Activated CD4-positive, alpha-beta T cell treated with anti-CD3 and anti-CD28 coated beads, Interleukin-2, Interleukin-6, amounts not matched to agents 100 ng/mL and 50 ng/mL, durations not matched to agents 16 hours and 8 hours (primary cell): ENCODE measurements at places on chromosomes 6 and 20.

DNA sequence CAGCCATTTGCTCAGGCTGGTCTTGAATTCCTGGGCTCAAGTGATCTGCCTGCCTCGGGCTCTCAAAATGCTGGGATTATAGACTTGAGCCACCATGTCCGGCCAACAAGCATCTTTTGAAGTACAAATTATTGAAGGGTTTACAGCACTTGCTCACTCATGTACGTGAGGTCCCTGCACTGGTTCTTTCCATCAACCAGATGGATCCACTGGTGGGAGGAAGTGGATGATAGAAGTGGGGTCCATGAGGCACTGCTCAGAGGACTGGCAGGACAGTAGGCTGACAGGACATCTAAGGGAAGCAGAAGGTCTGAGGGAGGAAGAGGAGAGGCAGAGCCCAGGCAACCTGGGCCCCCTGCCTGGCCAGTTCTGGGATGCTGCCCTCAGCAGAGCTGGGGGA, 109.2 kb upstream of the NXT1 start:
- no peak for DNase-seq

DNA sequence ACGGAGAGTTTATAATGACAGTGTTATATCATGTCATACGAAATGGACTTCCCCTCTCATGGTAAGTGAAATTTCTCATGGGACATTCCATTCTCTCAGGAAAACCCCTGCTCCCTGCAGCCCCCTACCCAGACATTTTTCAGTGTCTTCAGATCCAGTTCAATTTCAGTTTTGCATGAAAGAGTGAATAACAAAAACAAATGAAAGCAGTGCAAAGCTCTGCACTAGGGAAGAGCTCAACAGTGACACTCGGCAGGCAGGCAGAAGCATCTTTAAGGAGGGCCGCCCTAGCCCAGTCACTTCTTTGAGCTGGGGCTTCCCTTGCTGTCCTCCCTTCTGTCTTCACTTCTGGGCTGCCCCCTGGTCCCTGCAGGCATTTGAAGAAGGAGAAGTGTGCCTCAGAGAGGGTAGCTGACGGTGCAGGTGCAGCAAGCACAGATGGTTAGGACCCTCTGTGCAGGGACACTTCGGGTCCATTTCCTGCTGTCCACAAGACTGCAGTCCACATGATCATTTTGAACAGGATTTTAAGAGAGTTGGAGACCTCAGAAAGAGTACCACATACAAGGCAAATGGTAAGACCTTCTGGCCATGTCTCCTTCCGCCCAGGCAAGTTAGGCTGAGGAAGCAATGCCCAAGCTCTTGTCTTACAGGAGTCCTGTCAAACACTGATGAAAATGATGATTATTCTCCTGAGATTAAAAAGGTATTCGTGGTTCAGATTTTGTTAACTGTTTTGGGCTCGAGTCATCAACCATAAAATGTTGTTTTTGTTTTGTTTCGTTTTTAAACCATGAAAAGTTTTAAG, 5.4 kb upstream of the DUSP22 start:
- no peak for DNase-seq

DNA sequence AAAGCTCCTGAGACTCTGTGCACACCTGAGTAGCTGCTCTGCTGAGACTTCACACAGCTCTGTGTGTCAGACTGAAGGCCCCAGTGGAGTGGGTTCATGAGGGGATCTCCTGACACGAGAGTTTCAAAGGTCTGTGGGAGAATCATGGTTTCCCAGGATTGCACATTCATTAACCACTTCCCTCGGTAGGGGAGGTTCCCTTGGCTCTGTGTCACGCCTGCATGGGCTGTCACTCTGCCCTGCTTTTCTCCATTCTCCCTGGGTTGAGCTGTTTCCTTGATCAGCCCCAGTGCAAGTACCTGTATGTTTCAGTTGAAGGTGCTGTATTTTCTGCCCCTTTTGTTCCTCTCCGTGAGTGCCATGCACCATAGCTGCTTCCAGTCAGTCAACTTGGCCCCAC, 236.9 kb downstream of the EPM2A start:
- DNase-seq: no peak

DNA sequence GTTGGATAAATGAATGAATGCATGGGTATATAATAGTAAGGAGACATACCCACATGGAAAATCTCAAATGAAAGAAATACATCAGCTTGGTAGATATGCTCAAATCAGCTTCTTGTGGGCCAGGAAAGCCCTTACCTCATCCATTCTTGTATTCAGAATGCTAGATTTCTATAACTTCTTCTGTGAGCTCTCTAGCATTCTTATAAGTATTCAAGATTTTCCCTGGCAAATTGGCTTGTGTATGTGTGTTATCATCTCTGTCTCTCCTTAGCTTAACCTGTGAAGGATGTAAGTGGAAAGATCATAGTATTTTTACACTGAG, 100.8 kb downstream of the OR2B2 start:
- no peak for DNase-seq

DNA sequence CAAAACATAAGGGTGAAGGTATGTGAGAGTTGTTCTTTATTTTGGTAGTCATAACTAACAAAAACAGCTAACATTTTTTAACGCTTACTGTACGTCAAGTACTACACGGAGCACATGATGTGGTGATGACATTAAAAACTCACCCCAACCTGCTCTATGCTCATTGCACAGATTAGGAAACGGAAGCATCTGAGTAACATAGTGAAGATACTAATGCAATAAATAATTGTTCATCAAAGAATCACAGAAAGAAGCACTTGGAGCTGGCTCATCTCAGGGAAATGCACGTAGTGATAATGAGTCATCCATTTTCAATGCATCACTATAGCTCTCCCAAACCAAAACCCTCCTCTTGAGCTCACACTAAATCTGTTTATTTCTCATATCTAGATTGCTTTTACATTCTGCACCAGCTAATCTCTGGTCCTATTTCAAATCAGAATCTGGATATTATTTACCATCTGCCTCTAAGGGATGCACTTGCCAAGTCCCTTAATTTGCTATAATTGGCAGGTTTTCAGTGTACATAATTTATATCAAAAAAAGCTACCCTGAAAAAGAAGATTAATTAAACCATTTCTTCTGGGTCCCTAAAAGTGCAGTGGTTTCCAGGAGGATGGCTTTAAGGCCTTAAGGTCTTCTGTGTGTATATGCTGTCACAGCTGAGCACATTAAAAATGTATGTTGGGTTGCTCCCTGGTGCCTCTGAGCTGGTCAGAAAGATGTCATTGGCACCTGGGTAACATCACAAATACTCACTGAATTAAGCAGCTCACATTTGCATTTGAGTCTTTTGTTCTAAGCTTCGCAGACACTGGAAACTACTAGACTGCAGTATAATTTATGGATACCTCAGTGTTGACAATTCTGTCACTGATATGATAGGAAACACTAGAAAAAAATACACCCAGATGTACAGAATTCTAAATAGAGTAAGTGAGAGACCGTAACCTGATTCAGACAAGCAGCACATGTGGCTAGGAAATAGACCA, 677.4 kb upstream of the CITED2 start:
- DNase-seq: no peak

DNA sequence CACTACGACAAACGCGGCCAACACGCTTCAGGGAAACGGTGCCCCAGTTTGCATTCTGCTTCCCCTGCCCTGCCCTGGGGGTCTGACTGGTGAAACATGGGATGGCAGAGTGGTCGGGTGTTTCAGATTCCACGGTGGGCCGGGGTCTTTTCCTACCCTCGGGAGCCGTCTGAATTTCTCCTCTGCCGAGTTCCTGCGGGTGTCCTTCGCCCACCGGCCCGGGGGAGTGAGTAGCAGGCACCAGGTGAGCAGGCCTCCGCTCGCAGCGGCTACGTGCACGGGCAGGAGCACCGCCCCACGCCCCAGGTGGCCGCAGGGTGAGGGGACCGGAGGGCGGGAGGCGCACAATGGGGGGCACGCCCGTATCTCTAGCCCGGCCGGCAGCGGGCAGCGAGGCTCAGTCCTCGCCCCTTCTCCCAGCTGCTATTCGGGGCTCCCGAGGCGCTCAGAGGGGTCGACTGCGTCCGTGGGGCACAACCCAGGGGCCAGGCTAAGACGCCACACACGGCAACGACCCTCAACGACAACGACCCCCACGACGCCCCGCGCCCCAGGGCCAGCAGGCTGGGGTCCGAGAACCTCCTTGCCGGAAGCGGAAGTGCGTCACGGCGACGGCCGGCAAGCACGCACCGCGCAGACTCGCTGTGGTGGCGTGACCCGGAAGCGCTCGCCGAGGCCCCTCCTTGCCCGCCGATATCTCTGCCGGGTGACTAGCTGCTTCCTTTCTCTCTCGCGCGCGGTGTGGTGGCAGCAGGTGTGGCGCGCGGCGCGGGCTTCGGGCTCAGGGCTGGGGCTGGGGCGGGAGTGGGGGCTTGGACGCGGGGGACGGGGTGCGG, at the start of gene RPS21:
Gene RPS21 (plus strand): TSS at position 721 of the 836 bp plus-strand sequence. CDS start 236 bp downstream, outside the sequence.
- DNase-seq: peak; percentile 95

DNA sequence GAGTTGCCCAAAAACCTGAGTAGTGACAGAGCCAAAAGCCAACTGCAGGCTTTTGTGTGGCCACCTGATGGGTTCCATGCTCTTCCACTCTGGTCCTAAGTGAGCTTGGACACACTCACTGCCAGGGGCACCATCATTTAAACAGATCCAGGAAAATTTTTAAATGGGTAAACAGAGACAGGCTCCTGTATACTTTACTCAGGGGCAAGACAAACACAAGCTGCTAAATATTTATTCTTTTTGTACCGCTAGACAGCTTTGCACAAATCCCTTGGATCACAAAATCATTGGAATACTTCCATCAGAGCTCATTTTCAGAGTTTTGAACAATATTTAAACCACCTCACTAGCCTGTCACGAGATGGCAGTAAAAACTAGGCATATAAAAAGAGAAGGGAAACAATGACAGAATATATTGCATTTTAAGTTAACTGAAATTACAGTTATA, 31.4 kb downstream of the GCLC start:
- no peak for DNase-seq

- DNase-seq: no peak
Measured at GRCh38 chr20:18717062-18717461, 96.5 kb upstream of the SCP2D1 start.

DNA sequence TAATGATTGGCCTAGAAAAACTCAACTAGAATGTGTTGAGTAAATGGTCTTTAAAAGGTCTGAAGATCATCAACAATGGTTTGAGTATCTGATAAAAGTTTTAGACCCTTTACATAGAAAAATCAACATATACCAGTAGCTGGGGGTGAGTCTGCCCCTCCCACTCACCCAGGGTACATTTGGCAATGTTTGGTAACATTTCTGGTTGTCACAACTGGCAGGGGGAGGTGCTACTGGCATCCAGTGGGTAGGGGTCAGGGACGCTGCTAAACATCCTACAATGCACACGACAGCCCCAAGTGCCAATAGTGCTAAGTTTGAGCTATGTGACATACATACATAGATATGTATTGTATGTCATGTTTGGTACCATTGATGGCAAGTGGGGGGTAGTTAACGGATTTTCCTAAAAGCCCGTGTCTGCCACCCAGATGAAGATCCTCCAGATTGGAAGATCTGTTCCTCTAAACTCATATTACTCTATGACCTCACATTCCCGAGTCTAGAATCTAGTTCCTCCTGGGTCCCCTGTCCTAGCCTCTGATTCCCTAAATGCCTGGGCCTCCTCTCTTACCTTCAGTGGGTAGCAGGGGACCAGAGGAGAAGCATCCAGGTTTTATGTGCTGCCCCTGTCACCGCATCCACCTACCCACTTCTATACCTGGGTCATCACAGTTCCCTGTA, 2.5 kb upstream of the MMP9 start:
- DNase-seq: no peak

DNA sequence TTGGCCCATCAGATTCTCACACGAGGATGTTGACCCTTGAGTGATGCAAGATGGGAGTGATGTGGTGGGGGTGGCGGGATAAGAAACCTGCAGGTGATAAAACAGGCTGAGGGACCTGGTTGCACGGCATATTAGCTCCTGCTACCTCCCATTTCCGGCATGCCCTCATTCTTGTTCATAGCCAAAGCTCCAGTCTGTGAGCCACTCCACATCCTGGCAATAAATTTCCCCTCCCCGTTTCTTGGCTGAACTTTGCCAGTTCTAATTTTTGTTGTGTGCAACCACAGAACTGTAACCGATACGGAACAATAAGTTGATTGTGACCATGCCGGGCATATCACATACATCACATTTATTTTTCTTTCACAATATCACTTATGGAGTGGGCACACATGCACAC, 41.6 kb upstream of the NFATC2 start:
- DNase-seq: no peak
